ENCODE measurements at places on chromosomes 3 and 15. TPM values are rescaled to one million over a fixed set of nuclear protein-coding genes. Genes with fewer than 3 reads are reported as not detected.

DNA sequence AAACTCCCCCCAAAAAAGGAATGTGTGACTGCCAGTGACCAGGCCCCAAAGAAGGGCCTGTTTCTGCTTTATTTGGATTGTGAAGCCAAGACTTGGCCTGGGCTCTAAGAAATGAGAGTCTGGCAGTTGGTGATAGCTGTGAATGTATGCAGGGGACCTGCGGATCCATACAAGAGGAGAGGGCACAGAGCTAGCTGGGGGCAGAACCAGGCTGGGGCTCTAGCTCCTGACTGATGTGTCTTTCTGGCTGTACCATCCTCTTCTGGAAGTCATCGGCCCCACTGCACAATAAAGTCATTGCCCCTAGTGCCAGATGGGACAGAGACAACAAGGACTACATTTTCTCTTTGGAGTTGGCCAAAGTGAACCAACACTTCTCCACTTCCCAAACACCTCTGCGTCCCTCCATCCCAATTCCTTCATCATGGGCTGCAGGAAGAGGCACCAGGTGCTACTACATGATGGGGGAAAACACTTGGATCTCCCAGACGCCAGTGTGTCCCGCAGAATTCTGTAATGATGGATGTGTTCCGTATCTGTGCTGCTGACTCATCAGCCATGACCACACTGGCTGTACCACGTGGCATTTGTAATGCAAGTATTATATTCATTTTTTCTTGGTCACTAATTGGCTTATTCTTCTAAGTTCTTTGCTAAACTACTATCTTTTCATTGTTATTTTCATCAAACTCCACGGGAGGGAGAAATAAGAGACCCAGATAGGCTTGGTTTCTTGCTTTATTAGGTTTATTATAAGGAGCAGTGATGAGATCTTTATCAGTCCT, 1.7 kb upstream of the PLA2G4F start:
- no peak for DNase-seq

DNA sequence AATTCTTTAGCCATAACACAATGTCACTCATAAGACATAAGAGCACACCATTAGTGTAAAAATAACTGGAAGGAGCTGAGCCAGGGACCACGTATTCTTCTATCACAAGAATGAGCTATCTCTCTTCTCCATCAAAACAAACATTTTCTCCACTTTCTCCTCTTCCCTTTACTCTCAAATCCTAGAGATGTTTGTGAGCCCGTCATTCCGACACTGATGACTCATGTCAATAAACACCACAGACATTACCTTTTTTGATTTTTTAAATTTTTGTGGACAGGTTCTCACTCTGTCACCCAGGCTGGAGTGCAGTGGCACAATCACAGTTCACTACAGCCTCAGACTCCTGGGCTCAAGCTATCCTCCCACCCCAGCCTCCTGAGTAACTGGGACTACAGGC, 86.6 kb downstream of the MEX3B start:
- DNase-seq, result no peak

GRCh38 chr3:12813967-12814366, 17.5 kb downstream of the CAND2 start:
- DNase-seq, result no peak

Gene PLA2G4E
- total RNA-seq, result not detected

Gene ANKRD63
- not detected for total RNA-seq

DNA sequence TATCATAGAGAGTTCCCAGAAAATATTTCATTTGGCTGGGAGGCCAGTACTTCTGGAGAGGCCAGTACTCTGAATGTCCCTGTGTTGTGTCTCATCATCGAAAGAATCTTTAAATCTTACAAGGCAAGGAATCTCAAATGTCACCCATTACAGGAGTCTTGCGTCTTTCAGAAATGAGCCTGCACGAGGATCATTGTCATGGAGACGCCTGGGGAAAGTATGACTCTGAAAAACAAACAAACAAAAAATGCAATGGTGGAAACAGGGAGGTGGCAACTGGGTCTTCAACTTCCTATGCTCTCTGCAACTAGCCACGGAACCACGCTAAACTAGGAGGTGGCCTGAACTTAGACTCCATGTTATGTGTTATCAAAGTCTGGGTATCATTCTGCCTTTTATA, 804.6 kb downstream of the EPHA3 start:
- DNase-seq, result no peak

Gene CLDN18
- total RNA-seq, result not detected

- no peak for DNase-seq
These were observed 446.7 kb upstream of the GBE1 start for GRCh38 chr3:82208002-82208710.

DNA sequence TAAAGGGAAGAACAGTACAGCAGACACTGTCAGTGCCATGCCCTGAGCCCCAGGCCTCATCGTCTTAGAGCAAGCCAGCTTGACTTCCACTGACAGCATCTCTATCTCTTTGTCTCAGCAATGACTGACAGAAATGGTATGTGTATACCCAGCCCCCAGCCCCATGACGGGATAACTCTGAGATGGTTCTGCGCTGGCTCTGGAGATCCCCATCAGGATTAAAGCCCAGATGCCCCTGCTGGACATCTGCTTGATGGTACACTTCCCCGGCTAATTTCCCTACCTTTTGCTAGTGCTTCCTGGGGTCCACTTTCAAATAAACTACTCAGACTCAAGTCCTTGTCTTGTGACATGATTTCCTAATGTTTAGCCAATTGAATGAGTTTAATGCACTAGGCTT, 7.6 kb downstream of the NMNAT3 start:
- DNase-seq, result no peak

Gene TUSC7
- total RNA-seq, result not detected

Gene CLK3
- 66.8 TPM for total RNA-seq

Gene PAK6
- 0.08 TPM for total RNA-seq

GRCh38 chr3:139710212-139710611, 32.4 kb upstream of the NMNAT3 start:
- no peak for DNase-seq

DNA sequence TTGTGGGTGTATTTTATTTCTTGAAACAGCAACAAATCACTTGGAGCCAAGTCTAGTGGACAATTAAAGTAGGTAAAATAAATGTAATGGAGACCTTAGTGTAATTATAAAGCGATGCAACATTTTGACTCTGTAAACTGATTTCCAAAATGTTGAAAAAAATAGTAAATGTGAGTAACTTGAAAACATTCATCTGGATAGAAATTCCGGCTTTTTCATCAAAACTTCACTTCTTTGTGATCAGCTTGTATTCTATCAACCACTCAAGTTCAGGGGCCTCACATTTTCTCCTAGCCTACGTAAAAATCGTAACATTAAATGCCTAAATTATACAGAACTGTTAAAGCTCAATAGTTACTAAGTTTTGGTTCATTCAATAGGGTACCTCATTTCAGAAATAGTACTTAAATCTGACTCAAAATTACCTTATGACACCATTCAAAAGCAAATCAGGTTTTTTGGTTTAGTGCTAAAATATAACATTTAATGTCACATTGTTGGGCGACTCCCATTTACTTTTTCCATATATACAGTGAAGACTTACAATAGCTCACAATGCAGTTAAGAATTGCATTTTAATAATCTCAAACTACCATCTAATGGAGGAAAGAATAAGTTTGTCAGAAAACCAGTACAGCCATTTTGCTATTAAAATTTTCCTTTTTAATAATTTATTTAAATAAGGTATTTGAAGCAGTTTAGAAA, 12.7 kb downstream of the CCNL1 start:
- no peak for DNase-seq

Gene LRTM1
- not detected for total RNA-seq

DNA sequence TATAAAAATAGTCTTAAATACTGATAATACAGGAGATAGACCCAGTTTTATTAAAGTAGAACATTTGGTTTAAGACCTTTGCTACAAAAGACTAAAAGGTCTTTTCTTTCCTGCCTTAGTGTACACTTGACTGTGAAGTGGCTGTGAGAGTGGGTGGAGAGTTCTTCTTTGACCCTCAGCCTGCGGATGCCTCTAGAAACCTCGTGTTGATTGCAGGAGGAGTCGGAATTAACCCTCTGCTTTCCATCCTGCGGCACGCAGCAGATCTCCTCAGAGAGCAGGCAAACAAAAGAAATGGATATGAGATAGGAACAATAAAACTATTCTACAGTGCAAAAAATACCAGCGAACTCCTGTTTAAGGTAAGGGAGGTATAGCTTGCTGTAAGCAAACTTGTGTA, 36.5 kb downstream of the OXNAD1 start:
- DNase-seq, result no peak

DNA sequence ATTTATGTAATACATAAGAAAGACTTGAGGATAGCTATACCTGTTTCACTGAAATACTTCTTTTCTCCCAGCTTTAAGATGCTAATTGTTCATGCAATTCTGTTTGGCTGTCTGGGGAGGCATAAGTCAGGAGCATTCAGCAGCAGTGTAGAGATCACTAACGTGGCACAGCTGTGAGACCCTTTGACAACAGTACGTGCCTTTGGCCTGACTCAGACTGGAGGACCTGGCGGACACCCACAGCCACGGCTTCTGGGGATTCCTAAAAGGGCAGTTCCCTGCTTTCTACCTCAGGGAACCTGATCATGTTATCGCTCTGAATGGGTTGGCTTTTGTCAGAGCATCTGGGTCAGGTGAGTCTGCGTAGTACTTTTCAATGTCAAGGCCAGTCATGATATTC, 295.0 kb upstream of the ICE2 start:
- DNase-seq, result no peak

- no peak for DNase-seq
These were observed 267.8 kb upstream of the C2CD4B start for GRCh38 chr15:62432702-62433398.

Gene SPINK8
- not detected for total RNA-seq

GRCh38 chr3:58016710-58017109, 8.5 kb downstream of the FLNB start:
- no peak for DNase-seq

GRCh38 chr3:179184826-179185225, 36.7 kb downstream of the PIK3CA start:
- no peak for DNase-seq

Data from liver (tissue), 10 donors.